ENCODE measurements at places on chromosomes 13 and 19.

DNA sequence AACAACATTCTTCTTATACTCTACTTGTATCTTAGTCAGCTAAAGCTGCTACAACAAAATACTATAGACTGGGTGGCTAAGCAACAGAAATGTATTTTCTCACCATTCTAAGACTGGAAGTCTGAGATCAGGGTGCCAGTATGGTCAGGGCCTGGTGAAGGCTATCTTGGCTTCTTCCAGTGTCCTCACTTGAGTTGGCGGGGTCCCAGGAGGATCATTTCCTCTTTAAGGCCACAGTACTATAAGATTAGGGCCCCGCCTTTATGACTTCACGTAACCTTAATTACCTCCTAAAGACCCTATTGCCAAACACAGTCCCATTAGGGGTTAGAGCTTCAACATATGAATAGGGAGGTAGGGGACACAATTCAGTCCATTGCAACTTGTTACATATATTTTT lies 30.7 kb upstream of the DOCK9 start:
- no peak for DNase-seq

DNA sequence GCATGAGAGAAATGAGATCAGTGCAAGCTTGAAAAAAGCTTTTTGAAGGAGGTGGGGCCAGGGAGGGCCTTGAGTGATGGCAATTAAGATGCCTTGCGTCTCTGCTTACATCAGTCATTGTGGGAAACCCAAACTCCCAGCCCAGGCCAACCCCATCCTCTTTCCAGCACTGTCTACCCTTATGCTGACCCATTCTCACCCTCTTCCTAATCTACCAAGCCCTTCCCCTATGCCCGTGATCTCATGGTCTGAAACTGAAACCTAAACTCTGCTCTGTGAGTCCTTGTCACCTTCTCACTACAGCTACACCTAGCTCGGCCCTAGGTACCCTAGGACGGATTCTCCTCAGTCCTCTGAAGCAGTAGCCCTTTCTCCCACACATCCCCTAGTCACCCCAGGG lies 36.0 kb upstream of the SERP2 start:
- DNase-seq = no peak

GRCh38 chr19:33339016-33339984 lies 34.2 kb upstream of the CEBPG start:
- DNase-seq = no peak

DNA sequence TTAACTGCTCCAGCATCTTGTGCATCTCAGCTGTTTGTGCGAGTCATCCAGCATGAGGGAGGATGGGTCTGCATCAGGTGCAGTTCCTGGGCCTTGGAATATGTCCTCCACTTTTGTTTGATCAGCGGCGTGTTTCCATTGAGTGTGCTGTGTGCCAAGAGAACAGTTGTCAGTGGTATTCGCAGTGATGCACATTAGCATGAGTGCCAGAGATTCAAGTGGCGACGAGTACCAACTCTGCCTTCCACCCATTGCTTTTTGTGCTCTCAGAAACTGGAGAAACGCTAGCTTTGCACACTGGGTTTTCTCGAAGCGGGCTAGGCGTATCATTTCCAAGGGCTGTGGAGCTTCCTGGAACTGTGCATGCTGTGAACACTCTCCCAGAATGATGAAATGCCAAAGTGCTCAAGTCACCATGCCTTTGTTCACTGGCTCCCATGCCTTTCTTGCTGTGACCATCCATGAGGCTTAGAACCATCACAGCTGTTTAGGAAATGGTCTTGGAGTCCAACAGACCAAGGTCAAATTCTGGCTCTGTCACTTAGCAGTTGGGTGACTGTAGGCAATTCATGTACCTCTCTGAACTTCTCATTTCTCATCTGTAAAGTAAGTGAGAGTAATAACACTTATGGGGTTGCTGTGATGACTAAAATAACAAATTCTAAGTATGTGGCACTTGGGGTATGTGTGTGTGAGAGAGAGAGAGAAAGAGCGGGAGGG lies 18.4 kb downstream of the LRCH1 start:
- no peak for DNase-seq

DNA sequence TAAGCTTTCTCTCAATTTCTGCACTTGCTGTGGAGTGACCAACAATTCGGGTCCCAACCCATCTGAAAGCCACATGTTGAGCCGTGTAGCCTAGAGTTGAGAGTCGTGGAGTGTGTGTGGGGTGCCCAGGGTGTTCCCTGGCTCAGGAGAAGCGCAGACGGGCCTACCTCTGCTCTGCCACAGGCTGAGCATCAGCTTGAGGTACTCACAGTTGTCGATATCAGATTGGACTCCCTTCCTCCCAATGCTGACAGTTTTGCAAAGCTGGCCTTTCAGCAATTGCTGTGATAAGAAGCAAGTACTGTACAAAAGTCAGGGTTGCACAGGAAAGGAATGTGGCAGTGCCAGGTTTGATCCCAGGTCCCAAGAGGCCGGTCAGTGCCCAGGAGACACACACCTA lies 133.4 kb upstream of the SPACA7 start:
- DNase-seq = no peak

GRCh38 chr19:17553256-17553655 lies 2.2 kb upstream of the COLGALT1 start:
- peak; percentile 64 for DNase-seq

DNA sequence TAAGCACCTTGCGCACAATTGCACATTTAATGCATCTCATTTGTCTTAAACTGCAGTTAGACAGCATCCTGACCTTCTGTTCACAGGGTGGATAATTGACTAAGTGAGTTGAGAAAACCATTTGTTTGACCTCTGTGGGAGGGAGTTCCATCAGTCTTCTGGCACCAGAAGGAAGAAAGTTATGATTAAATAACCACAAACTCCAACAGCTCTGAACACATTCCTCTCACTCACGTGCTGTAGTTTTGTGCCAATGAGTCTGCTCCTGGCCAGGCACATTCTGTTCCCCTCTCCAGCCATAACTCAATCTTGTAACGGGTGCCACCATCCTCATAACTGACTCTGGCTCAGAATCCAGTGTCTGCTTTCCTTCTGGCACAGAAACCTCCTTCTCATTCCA lies 817.2 kb downstream of the SLITRK1 start:
- DNase-seq = no peak

DNA sequence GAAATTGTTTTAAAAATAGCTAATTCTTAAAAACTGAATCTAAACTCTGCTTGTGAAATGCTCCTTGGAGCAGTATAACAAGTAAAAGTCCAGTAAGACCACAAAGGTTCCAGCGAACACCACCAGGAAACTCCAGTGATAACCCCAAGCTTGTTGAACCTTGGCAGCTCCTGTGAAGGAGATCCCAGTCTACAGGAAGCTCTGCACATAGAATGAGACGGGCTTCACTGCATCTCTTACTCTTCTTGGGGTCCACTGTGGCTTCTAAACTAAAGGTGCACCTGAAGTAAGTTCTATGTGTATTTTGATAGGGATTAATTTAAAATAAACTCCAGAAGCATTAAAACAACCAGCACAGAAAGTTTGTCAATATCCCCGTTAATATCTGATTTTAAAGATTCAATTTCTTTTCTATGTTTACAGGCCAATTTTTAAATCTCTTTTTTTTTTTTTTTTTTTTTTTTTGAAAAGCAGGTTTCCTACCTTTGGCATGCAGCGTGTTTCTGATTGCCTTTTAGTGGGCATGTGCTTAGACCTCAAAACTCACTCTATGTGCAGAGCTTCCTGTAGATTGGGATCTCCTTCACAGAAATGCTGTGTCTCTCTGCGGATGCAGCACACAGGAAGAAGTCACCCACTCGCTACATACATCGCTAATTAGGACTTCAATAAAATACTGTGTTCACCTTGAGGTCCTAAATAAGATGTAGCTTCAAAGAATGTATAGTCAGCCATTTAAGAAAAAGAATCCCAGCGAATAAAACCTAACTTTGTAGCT lies 508.5 kb downstream of the KLF12 start:
- no peak for DNase-seq

- DNase-seq = no peak
Measured at GRCh38 chr19:5498830-5499550, 43.8 kb downstream of the ZNRF4 start.

DNA sequence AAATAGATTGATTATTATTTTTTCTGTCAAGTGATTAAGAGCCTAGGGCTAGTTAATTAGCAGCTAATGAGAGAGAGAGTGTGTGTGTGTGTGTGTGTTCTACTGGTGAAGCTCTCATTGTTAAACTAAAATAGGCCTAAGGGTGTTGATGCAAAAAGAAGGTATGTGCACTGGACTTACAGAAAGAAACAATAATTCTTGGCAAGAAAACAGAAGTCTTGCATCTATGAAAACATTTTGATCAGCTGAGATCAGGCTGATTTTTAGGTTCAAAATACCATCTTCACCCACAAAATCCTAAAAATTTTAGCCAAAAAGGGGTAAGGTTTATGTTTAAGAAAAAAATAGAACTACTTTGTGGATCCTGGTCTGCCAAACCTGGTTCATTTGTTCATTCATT lies 106.5 kb downstream of the POSTN start:
- DNase-seq = no peak

- DNase-seq = no peak
Measured at GRCh38 chr13:80399340-80400163, 58.6 kb upstream of the SPRY2 start.

GRCh38 chr13:75637181-75637750 lies 1.1 kb downstream of the LMO7 start:
- peak; percentile 26 for DNase-seq

GRCh38 chr13:65826657-65827056 lies 1403.5 kb downstream of the PCDH9 start:
- DNase-seq = no peak

- DNase-seq = no peak
Measured at GRCh38 chr13:52793515-52794061, 54.0 kb upstream of the CNMD start.

GRCh38 chr13:74919914-74920313 lies 562.1 kb downstream of the TBC1D4 start:
- DNase-seq = no peak

DNA sequence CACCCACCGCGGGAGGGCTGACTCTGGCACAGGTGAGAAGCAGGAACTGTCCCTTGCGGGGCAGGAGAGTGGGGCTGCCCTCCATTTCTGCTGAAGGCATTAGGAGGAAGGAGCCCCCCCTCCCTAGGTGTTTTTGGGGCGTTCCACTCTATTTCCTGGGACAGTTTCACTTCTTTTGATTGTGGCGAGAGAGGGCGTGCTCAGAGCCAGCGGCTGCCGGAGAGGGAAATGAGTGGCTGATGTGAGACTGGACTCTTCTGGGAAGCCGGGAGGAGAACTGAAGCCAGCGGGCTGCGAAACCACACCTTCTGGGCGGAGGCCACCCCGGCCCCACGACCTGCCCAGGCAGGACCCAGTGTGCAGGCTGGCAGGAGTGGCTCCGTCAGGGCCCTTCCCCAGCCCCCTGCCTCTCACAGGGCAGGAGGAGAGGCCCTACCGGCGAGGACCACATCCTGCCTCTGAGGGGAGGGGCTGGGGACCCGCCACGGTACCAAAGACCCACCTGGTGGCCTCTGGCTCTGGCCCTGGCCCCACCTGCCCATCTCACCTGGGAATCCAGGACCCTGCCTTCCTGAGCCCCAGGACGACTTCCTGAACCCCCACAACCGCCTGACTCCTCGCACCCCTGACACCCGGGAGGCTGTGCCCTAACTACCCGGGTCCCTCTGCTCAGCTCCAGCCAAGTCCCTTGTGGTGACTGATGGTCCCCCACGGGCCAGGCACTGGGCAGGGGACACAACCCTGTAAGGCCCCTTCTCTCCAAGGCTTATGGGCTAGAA lies 25.9 kb downstream of the MPND start:
- no peak for DNase-seq

- DNase-seq = peak; percentile 35
Measured at GRCh38 chr13:32022311-32022710, 9.3 kb upstream of the FRY start.

DNA sequence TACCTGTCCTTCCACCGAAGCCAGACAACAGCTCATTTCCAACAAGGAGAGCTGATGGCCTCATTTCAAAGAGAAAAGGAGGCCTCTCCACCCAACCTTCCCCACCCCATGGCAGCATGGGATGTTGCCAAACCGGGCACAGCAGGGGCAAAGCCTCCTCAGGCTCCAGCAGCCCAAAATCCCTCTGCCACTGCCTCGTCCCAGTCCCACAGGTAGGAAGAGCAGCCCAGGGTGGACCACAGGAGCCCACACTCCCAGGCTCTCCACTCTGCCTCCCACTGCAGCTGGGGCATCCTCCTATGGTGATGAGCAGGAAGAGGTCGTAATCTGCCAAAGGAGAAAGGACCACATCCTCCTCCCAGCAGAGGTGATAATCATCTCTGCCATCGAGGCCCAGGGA lies 50.9 kb downstream of the PEPD start:
- DNase-seq = no peak

- DNase-seq = no peak
Measured at GRCh38 chr13:84668637-84669036, 786.4 kb upstream of the SLITRK1 start.

DNA sequence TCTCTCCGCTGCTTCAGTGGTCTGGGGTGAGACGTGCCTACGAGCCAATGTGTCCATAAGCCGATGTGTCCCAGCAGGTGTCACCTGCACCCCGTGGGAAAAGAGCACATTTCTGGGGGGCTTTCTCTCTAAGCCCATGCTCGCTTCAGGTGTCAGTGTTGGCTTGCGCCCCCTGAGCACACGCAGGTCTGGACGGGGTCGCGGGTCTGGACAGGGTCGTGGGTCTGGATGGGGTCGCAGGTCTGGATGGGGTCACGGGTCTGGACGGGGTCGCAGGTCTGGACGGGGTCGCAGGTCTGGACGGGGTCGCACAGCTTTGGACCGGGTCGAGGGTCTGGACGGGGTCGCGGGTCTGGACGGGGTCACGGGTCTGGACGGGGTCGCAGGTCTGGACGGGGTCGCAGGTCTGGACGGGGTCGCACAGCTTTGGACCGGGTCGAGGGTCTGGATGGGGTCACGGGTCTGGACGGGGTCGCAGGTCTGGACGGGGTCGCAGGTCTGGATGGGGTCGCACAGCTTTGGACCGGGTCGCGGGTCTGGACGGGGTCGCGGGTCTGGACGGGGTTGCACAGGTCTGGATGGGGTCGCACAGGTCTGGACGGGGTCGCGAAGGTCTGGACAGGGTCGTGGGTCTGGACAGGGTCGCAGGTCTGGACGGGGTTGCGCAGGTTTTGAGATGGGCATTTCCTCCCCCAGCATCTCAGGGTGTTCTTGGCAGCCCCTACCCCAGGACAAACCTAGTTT lies 24.5 kb upstream of the TFDP1 start:
- no peak for DNase-seq
